A549 treated with DMSO at 1 μM for 4 hours (cell line): ENCODE measurements at places on chromosomes 16 and 17. TPM values are rescaled to one million over a fixed set of nuclear protein-coding genes. Genes with fewer than 3 reads are reported as not detected.

The CMC2 gene
- total RNA-seq = 120 to 149 TPM (median 134 TPM) in 5 replicates

The CTRL gene
- 1.5 to 2.2 TPM (median 2.0 TPM) in 5 replicates for total RNA-seq

The TMEM235 gene
- total RNA-seq = not detected in 5 replicates

The FOXL1 gene
- 0.67 to 1.3 TPM (median 0.86 TPM) in 5 replicates for total RNA-seq

The HOXB1 gene
- not detected in 5 replicates for total RNA-seq

The CDH5 gene
- 0.18 to 0.35 TPM (median 0.28 TPM) in 5 replicates for total RNA-seq

The APOH gene
- total RNA-seq = 3.9 to 6.0 TPM (median 5.1 TPM) in 5 replicates

The PRRT2 gene
- total RNA-seq = 0.30 to 0.43 TPM (median 0.34 TPM) in 5 replicates
